GM03348 (cell line): ENCODE measurements at places on chromosomes 16 and 17.

DNA sequence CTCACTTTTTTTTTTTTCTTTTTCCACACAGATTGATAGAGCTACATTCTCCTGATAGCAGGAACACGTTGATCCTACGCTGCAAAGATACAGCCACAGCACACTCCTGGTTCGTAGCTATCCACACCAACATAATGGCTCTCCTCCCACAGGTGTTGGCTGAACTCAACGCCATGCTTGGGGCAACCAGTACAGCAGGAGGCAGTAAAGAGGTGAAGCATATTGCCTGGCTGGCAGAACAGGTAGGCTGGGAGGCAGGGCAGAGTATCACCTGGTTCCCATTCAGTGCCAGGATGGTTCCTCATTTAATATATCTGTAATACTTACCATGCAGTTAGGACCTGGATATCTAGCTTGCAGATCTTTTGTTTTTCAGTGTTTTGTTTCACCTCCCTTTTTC, 51.1 kb upstream of the VPS4A start:
- no peak for DNase-seq

DNA sequence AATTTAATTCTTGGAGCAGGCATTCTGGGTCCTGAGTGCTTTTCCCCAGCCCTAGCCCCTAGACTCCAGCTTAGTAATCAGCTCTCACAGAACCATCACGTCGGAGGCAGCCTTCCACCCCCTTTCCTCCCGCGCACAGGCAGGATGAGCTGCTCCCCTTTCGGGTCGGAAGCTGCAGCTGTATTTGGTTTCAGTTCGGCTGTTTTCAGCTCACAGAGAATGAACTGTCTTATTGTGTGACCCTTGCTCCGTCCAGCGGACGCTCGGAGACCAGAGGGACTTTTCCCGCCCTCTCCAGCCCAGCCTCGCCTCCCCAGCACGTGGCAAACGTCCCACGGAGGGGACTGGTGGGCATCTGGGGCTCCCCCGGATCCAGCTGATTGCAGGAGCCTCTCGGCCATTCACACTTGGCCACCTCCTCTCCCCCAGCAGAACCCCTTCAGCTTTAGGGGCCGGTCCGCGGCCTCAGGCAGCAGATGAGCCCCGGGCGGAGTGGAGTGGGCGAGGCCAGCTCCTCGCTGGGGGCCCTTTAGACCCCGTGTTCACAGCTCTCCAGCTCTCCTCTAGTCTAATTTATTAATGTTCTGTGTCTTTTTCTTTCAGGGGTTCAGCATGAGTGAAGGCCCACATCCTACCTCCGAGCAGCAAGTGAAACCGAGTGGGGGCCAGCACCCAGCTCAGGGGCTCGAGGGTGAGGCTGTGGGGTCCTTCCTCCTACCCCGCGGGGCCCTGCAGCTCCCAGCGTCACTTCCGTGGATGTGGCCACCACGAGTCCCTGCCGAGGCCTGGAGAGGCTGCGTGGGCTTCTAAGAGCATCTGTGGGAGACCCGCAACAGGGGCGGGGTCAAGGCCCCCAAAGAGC, 863 bp upstream of the UTS2R start:
- peak; percentile 45 for DNase-seq

GRCh38 chr16:73713251-73713650, 583.4 kb upstream of the PSMD7 start:
- DNase-seq: no peak

- no peak for DNase-seq
These were observed 2.0 kb upstream of the CCDC92B start for GRCh38 chr17:2751491-2751890.

- no peak for DNase-seq
These were observed 18.3 kb upstream of the SUPT4H1 start for GRCh38 chr17:58370309-58370708.

DNA sequence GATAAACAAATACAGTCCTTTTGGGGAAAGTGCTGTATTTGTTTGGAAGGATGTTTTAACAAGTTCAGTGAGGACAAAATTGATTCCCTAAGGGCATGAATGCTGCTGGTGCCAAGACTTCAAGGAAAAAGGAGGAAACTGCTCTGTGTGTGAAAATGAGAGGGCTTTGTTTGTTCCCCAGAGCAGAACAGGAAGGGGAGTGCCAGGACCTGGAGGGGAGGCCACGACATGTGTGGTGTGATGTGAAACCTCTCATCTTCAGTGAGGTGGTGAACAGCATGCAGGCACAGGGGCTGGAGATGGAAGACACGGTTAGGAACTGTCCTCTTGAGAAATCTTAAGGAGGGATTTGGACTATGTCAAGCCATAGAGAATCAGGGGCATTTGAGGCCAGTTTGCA, 46.6 kb upstream of the GRIN2A start:
- no peak for DNase-seq

DNA sequence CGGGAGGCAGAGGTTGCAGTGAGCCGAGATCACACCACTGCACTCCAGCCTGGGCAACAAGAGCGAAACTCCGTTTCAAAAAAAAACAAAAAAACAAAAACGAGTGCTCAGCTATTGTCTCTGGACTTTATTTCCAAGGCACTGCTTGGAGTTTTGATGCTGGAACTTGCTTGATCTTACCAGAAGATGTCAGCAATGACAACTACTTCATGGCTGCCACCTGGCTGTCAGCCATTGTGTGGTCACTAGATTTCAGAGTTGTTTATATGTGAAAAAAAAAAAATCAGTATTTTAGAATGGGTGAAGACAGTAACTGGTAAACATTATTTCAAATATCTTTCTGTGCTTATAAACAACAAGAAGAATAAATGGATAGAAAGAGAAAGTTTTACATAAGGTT, 26.3 kb upstream of the OR4D1 start:
- DNase-seq: peak; percentile 17

DNA sequence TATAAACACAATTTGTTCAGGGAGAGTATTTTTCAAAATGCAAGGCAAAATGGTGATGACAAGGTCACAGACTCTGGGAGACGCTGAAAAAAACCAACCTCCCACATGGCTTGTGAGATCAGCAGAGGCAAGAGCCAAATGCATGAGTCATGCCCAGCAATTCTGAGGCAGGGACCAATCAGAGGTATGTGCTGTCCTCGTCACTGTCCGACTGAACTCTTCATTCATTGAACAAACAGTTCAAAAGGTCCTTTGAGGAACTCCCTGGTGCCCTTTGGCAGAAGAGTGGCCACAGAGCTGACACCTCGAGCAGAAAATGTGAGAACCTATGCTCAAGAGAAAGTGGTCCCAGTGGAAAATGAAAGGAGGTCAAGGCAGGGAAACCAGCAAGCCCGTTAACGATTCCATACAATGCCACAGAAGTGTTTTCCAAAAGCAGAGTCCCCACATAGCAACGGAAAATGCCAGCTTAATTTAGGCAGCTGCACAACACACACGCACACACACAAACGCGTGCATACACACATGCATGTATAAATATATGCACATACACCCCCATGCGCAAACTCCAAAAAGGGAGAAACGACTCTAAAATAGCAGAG, 50.9 kb downstream of the CDH11 start:
- DNase-seq: peak; percentile 87

GRCh38 chr17:17681744-17682292, 560 bp downstream of the RAI1 start:
- peak; percentile 61 for DNase-seq

GRCh38 chr16:42069-42457, 11.3 kb downstream of the POLR3K start:
- DNase-seq: no peak

- no peak for DNase-seq
These were observed 307.5 kb upstream of the SALL1 start for GRCh38 chr16:51458356-51459140.

DNA sequence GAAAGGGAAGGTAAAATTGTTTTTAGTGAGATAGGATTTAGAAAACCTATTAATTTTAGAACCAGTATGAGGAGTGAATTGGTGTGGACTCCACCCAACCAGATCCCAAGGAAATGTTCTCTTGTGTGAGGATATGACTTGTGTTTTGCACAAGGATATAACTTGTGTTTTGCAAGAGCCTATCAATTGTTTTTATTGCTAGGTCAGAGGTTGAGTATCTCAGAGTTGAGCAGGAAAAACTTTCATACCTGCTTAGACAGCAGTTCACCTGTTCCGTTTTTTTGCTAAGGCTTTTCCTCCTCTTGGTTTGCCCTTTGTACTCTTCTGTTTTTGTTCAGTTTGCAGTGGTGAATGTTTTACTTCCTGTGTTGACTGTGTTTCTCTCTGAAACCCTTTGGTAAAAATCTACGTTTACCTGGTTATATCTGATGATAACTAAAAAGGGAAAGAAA, 5.1 kb downstream of the NBR1 start:
- no peak for DNase-seq

DNA sequence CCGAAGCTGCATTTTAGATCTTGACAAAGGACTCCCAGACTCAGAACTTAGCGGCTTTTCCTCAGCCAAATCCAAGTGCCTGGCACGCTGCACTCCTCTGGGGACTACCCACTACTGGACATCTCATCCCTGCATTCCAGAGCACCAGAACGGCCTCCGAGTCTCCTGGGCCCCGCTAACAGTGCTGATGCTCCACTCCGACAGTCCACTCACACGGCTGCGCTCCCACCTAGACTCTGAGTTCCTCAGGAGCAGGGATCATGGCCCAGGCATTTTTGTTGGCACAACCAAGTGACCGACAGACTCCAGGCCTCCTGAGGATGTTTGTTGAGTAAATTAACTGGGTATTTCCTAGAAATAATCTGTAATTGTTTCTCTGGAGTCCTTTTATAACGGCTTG, 79.1 kb downstream of the NDEL1 start:
- DNase-seq: no peak

- peak; percentile 40 for DNase-seq
These were observed 76.2 kb upstream of the DNAH17 start for GRCh38 chr17:78653382-78653781.

DNA sequence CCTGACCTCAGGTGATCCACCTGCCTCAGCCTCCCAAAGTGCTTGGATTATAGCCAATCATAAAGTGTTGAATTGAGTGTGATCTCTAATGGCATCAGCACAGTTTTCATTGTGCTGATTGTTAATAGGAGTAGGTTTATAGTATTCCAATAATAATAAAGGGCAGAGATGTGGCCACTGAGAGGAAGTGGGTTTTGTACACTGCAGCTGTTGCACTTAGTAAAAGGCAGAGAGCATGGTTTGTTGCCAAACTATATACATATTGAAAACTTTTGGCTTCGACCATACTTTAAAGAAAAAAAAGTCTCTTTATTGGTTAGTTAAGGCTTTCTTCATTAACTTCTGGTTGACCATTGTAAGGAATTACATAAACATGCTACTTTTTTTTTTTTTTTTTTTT, 185.9 kb downstream of the CDK5R1 start:
- no peak for DNase-seq

DNA sequence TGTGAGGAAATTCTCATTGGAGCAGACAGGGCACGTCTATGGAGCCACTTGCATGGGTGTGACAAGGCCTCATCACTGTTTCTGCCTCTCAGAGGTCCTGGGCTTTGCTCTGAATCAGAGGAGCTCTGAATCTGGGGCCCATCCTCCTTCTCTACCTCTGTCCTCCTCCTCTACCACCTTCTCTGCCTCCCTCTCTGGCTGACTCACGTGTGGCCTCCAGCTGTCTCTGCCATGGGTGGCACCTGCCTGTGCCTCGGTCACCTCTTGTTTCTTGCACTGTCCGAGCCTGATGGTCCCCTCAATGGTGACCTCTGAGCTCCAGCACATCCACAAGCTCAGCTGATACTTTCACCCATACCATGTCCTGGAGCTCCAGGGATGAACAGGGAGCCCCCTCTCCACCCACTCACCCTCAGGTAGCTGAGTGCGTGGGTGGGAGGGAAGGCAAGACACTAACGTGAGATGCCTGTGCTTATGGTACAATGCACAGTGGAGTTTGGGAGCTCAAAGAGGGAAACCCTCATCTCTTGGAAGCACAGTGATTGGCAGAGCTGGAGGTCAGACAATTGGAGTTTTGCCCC, 116.4 kb upstream of the CRHR1 start:
- no peak for DNase-seq
